AML-193 (cell line): ENCODE measurements at places on chromosomes 6 and 20.

GRCh38 chr6:5468586-5468985 is 207.3 kb downstream of the FARS2 start:
- no peak for DNase-seq

GRCh38 chr6:106807947-106808611 is 166.4 kb downstream of the CD24 start:
- DNase-seq: no peak

DNA sequence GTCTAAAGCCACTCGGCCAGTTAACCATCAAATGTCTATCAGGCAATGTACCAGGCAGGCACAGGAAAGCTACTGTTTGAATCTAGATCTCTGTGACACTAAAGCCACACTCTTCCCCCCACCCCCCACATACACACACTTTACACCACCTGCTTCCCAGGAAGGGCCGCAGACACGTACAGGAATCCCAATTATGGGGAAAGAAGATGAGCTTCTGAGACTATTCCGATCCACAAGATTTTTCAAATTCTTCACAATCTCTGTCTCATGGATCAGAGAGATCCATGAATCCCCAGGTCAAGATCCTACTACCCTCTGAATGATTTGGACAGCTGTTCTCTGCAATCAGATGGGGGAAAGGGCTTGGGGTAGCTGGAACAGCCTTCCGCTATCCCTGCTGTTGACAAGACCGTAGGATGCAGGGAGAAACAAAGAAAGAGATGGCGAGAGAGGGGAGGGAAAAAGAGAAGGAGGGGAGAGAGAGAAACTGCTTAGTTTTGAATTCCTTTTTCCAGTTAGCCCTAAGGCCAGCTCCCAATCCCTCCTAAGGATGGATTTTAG is 25.4 kb upstream of the RIMS4 start:
- DNase-seq: no peak

- DNase-seq: no peak
Measured at GRCh38 chr6:148239801-148240460, 102.7 kb upstream of the SASH1 start.

GRCh38 chr6:112232845-112233256 is 21.5 kb downstream of the LAMA4 start:
- DNase-seq: no peak
